ENCODE measurements at places on chromosomes 2 and 18.

DNA sequence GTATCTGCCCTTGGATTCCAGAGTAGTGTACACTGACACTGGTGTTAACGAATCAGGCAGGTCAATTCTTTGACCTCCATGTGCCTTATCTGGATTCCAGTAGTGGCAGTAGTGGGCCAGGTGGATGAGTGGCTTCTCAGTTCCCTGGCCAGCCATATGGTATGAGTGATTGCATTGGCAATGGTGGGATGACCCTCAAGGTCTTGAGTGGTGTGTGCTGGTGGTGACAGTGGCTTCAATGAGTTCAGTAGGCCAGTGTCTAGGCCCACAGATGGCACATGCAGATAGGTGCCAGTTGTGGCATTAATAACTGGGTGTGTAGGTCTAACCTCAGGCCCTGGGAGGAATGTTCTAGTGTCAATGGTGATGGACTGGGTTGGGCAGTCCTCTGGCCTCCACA is 674.1 kb upstream of the NXPH2 start:
- no peak for DNase-seq

DNA sequence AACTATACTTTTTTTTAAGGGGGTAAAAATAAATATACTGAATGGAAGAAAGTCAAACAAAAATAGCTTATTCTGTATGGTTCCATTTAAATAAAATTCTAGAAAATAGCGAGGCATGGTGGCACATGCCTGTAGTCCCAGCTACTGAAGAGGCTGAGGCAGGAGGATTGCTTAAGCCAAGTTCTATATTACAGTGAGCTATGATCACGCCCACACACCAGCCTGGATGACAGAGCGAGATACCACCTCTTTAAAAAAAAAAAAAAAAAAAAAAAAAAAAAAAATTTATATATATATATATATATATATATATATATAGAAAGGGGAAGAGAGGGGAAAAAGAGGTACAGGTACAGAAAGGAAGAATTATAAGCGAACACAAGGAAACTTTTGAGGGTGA is 77.7 kb downstream of the MEMO1 start:
- peak; percentile 26 for DNase-seq

- no peak for DNase-seq
These were observed 118.6 kb downstream of the MCFD2 start for GRCh38 chr2:46796843-46797625.

DNA sequence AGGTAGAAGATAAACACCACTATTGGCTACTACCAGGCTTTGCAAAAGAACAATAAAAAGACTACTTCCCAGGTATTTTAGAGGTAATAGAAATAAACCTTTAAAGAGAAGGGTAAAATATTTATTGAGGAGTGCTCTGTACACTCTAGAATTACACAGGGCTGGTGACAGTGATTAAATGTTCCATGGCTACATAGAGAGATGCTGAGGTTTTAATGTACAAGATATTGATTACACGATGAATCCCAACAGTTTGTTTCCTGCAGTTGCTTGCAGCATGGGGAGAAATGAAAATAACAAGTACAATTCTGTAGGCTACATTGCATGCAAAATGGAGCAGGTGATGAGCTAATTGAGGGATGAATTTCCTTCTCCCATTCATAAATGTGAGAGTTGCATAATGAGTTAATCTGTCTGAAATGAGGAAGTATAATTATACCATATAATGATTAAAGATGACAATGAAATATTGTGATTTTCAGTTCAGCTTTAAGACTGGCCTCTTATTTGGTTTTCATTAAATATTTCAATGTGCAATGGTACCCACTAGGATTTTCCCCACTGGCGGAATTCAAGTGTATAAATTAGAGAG is 266.1 kb downstream of the SOCS6 start:
- peak; percentile 11 for DNase-seq

DNA sequence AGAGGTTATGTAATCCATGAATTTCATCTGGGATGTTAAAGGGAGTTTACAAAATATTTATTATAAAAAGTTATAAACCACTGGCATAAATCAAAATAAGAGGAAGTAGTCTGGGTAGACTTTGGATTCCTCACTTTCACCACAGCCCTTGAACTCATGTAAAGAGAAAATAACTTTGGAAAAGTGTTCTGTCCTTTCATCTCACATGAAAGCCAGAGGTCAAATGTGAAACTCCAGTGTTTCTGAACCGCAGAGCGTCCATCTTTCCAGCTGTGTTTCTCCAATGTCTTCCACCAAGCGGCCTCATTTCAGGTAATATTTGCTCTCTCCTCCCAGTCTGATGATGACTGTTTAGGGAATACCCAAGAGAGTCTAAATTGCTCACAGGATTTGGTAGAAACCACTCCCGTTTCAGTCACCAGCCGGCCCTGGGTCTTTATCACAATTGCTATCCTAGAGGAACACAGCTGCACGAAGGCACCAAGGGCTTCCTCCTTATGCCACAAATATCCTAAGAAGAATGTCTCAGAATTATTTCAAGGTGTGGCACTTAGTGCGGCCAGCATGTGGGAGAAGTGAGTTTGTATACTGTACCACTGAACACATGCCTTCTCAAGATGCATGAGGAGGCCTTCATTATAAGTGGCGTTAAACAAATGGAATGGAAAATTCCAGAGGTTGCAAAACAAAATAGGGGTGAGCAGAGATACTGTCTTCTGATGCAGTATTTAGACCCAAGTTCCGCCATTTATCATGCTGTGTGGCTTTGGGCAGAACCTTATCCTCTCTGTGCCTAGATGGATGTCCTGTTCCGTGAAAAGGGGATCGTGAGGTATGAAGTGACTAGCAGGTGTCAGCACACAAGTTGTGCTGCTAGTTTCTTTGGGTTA is 63.8 kb downstream of the ACTR2 start:
- no peak for DNase-seq

- DNase-seq: no peak
These were observed 142.4 kb upstream of the ALPP start for GRCh38 chr2:232236200-232236599.

DNA sequence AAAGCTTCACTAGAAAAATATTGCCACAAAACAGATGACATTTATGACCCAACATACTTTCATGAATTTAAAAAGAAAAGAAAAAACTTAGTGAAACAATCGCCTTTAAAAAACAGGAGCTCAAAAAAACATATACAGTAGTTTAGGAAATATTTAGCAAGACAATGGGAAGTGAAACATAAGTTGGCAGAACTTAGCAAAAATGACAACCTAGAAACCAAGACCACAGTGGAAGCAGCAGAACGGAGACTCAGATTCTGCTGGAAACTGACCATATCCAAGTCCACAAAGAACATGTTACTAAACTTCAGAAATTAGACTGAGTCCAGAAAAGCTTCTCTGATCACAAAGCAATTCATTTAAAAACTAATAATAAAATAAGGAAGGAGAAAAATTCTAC is 41.8 kb upstream of the CTAGE1 start:
- DNase-seq: no peak

- no peak for DNase-seq
These were observed 437 bp downstream of the LDLRAD4 start for GRCh38 chr18:13218997-13219396.

DNA sequence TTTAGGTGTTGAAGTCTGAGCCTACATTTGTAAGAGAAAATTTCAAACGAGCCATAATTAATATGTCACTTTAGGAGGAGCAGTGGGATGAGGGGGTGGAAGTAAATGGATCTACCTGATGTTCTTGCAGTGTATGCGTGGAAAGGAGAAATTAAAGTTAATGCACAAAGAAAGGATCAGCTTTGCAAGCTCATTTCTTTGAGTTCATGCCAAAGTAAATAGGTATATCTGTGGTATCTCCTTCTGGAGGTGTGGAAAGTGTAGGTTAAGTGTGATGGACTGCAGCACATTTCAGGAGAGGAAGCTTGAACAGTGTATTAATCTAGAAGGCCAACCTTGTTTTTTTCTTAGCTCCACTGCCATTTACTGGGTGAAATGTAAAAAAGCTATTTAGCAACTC is 307.5 kb upstream of the ZEB2 start:
- no peak for DNase-seq

GRCh38 chr2:23926750-23927571 is at the start of gene ATAD2B:
Gene ATAD2B (minus strand): TSS chr2:23927123. CDS start chr2:23926770, 353 bp downstream.
- DNase-seq: peak; percentile 95

DNA sequence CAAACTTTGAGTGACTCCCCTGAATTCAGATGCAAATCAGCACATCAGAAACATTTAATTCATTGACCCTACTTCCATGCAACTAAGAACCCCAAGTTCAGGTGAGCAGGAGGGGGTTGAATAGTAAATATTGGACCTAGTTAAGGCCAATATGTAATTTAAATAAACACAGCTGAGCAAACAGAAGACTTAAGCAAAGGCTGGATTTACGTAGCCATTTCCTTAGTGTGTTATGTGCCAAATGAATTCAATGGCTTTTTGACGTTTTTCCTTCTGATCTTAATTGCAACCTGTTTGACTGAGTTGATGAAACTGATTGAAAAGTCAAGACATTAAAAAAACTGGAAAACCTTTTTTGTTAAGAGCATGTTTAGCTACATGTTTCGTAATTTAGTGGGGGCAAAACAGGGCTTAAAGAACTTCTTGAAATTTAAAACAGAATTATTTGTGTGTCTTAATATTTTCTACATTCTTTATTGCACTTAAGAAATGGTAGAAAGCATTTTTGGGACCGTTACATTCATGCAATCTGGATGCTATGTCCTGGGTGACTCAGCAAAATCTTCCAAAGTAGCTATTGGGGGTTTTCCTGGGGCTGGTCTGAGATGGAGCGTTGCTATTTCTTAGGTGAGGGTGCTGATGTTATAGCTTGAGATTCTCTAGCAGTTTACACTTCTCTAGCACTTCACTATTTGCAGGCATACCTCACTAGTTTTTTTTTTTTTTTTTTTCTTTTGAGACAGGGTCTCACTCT is 25.5 kb upstream of the KCNE4 start:
- DNase-seq: no peak

- no peak for DNase-seq
These were observed 22.5 kb upstream of the PLEKHM3 start for GRCh38 chr2:208047840-208048239.

- no peak for DNase-seq
These were observed at the start of gene NYAP2 for GRCh38 chr2:225399504-225399903. Gene NYAP2 (plus strand): TSS chr2:225399710. CDS start chr2:225408881, 9,171 bp downstream.

DNA sequence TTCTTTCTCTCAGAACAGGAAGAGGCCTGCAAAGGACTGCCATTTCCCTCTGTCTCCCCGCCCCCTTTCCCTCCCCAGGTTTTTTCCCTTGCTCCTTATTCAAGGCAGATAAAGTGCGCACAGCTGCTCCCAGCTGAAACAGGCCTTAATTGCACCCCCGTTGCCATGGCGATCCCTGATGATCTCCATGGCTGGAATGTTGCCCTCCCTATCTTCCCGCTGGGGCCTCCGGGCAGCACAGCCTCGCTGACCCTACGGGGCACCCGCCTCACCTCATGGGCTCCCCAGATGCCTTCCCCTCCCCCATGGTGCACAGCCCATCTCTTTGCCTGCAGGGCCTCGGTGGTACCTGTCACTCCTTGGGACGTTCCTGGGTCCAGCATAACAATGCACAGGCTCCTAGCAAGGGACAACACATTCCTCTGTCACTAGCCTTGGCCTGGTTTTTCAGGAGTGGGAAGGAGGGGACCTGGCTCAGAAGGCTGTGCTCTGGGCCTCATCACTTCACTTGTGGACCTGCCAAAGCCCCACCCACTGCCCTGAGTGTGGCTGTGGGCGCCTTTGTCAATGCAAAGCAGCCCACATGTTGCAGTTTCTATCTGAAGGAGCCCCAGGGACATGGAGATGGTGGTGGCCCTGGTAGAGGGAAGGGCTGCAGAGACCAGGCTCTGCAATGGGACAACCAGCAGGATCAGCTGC is 115.0 kb downstream of the CELF4 start:
- no peak for DNase-seq

GRCh38 chr2:56021136-56021474 is 97.5 kb upstream of the EFEMP1 start:
- no peak for DNase-seq

GRCh38 chr2:63676135-63676534 is 87.4 kb downstream of the MDH1 start:
- peak; percentile 53 for DNase-seq
